ENCODE measurements at places on chromosomes 4 and X.

GRCh38 chr4:84917869-84918600, 48.5 kb downstream of the WDFY3 start:
- DNase-seq, result no peak

DNA sequence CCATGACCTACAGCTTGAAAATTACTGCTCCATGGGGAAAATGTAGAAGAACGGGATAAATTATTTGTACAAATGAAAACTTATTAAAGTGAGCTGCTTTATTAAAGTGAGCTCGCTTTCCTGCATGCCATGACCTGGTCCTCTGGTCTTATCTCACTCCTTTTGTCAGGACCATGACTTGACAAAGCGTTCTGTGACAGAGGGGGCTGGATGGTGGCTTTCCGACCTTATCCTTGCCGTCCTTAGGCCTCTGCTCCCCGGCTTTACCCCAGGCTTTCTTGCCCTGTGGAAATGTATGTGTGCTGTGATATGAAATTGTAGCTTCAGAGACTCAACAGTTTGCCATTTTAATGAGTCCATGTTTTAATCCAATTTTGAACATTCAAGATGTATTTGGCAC, 44.0 kb upstream of the FBXW7 start:
- no peak for DNase-seq

DNA sequence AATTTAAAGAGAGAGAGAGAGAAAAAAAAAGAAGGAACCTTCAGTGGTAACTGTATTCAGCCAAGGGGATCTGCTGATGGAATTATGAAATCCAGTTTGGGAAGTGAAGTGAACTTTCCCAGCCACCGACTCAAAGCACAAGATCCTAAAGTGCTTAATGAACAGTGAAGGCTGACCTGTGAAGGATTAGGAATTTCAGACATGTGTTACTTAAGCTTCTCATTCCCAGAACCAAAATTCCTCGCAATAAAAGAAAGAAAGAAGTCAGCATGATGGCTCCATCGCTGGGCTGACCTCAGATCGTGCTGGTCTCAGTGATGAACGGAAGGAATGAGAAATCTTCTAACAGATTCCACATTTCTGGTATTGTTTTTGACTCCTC, 135.2 kb downstream of the ARSF start:
- DNase-seq, result no peak

- DNase-seq, result no peak
Observed at GRCh38 chr4:14965071-14965470, 37.2 kb upstream of the CPEB2 start.

- DNase-seq, result no peak
Observed at GRCh38 chrX:22950269-22951266, 49.2 kb upstream of the DDX53 start.

GRCh38 chrX:117096528-117096927, 633.8 kb upstream of the CT83 start:
- DNase-seq, result no peak

GRCh38 chr4:6517171-6517570, 44.8 kb upstream of the PPP2R2C start:
- DNase-seq, result no peak

GRCh38 chr4:110130576-110131358, 67.6 kb downstream of the ELOVL6 start:
- no peak for DNase-seq

DNA sequence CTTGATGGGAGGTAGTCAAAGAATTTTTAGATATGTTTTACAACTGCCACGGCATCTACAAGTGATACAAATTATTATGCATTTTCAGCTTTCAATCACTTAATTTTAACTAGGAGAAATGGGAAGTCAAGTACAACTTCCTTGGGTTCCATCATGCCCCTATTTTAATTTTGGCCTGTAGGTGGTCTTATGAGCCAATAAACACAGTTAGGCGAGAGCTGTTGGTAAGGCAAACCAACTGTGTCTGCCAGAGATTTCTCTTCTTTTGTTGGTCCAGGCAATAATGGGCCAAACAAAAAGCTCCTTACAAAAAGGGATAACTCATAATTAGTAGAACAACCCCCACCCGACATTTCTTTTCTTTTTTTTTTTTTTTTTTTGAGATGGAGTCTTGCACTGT, 63.3 kb upstream of the ARX start:
- no peak for DNase-seq

DNA sequence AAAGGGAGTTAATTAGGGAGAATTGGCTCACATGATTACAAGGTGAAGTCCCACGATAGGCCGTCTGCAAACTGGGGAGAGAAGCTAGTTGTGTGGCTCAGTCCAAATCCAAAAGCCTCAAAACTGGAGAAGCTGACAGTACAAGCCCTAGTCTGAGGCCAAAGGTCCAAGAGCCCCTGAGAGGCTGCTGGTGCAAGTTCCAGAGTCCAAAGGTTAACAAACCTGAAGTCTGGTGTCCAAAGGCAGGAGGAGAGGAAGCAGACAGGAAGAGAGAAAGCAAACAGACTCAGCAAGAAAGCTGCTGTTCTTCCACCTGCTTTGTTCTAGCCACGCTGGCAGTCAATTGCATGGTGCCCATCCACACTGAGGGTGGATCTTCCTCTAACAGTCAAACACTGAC, 29.0 kb upstream of the SPACA5B start:
- no peak for DNase-seq

- peak; percentile 68 for DNase-seq
Observed at GRCh38 chrX:13646154-13646549, 6.8 kb upstream of the TCEANC start.

- no peak for DNase-seq
Observed at GRCh38 chr4:5751666-5752375, 40.8 kb downstream of the EVC start.

DNA sequence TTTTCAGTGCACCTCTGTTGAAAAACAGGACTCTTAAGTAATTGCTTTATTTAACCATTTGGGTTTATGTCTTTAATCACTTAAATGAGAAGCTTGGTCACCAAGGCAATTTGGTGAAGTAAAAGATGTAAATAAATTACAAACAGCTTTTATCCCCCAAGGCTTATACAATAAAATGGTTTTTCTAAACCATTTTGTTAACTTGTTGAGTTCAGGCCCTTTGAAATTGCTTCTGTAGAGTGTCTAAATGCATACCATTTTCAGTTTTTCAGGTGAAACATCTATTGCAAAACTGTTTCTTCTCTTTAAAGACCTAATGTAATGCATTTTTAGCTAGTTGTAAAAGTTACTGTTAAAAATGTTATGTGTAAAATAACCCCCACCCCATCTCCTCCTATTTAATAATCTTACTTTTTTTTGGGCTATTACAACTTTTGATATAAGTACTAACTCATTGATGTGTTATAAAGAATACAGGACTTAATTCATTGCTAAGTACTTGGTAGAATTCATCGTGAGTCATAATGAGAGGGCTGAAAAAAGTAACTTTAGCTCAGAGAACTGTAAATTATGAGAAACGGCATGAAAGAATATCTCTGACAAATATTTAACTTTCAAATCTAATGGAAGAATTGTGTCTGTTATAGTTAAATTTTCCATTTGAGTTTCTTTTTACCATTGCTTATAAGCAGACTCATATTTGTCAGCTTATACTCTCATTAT, 4.5 kb downstream of the RAPGEF2 start:
- no peak for DNase-seq

DNA sequence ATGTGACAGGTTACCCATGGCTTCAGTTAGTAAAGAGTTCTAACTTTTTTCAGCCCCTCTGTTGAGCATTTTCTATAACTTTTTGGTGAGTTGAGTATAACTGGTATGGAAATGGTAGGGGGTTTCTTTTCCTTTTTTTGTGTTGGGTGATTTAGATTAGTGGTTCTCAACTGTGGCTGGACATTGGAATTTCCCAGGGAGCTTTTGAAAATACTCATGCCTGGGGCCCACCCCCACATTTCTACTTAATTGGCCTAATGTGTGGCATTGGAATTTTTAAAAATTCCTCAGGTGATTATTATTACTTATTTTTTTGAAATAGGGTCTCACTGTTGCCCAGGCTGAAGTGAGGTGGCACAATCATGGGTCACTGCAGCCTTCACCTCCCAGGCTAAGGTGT, 21.9 kb downstream of the SMS start:
- no peak for DNase-seq

- no peak for DNase-seq
Observed at GRCh38 chrX:48741834-48742233, 19.7 kb upstream of the GLOD5 start.

DNA sequence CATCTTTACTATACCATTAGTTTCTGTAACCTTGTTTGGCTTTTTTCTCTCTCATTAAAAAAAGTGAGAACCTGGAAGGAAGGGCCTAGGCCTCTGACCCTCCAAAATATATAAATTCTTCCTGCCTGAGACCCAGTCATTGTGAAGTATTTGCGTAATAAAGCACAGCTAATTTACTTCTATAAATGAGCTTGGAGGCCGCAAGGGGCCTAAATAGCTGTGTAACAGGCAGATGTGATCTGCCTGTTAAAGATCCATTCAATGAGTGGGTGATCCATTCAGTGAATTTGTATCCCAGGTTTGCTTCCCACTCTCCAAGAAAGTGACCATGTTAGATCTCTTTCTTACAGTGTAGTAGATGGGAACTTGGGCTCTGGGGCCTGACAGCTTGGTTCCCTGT, 595 bp upstream of the PYURF start:
- DNase-seq, result no peak

- no peak for DNase-seq
Observed at GRCh38 chr4:47419296-47419695, 44.2 kb downstream of the COMMD8 start.

- DNase-seq, result no peak
Observed at GRCh38 chr4:159837071-159837470, 734.2 kb downstream of the RAPGEF2 start.

DNA sequence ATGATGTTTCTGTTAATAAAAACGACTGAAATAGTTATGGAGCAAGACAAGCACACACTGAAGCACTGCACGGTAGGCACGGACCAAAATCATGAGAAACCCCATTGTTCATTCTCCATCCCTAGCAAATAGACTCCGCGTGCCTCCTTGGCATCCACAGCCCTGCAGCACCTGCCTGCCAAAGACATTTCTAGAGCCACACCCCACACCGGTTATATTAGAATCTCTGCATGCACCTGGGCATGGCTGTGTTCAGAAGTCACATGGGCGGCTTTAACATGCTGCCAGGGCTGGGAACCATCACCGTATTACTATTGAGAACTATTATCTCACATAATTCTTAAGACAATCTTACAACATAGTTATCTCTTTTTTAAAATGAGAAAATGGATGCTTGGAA, 5.9 kb downstream of the PDLIM3 start:
- no peak for DNase-seq

GRCh38 chr4:128858879-128859671, 49.6 kb downstream of the JADE1 start:
- DNase-seq, result peak; percentile 61

DNA sequence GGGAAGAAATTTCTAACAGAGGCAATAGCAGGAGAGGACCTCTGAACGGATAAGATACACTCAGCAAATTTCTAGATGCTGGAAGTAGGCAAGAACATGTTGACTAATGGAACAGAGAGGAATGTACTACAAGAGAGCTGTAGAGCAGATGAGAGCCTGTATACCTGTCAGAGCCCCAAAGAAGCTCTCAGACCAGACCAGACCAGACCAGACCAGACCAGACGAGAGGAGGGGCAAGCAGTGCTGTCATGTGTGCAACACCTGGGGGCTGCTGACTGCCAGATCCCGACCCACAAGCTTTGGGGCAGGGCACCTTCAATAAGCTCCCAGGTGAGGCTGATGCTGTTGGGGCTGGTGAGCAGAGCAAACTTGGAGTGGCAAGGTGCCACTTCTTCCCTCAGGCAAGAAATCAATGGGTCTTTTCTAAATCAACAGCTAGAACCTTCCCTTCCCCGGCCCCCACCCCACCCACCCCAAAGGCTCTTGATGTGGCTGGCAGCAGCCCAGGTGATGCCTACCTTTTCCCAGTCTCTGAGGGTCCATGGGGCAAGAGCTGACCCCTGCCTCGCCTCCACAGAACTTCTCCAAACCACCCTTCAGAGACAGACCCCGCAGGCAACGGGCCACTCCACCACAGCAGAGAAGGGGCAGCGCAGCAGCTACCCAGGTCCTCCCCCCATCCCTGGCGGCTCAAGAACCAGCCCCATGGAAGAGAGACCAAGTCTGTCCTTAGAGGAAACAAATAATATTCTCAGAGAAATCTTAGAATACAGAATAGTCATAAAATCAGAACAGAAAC, 32.7 kb downstream of the MECP2 start:
- DNase-seq, result no peak

DNA sequence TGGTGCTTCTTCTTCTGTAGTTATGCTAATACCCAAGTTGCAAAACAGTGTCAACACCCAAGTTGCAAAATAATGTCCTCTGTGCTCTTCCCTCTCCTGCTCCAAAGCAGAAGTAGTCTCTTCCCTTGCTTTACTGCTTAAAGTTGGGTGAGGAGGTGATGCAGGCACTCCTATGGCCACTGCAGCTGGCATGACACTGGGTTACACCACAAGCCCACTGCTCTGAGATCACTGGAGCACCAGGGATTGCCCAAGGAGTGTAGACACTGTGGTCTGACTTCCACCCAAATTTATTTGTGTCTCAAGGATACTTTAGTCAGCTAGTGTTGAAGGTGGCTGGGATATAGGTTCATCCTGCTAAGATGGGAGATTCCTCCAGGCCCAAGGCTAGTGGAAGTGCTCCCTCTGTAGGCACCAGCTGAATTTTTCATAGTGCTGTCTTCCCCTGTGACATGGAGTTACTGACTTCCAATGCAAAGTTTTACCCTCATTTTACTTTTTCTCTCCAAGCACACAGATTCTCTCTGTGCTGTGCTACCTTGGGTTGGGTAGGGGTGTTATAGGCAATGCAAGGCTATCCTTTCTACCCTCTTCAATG, 196.2 kb upstream of the TENT5D start:
- no peak for DNase-seq

- DNase-seq, result no peak
Observed at GRCh38 chr4:166308647-166309046, 435.6 kb downstream of the TLL1 start.

GRCh38 chr4:83040269-83040668, 5.3 kb downstream of the COPS4 start:
- no peak for DNase-seq

DNA sequence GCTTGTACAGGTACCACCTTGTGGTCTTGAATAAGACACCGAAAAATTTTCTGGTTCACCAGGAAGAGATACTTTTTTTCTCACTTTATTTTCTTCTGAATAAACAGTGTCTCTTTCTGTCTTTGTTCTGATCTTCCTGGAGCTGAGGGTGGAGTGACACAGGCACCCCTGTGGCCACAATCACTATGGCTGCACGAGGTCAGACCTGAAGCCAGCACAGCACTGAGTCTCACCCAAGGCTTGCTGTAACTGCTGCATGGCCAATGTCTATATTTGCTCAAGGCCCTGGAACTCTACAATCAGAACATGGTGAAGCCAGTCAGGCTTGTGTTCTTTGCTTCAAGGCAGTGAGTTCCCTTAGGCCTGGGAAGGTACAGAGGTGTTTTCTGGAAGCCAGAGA, 87.2 kb downstream of the GPR174 start:
- no peak for DNase-seq
